Right ventricle myocardium superior (tissue), 1 donor: ENCODE measurements at places on chromosomes 16 and 17. TPM values are rescaled to one million over a fixed set of nuclear protein-coding genes. Genes with fewer than 3 reads are reported as not detected.

The ZNF597 gene
- total RNA-seq: 1.5 TPM

The NACA2 gene
- total RNA-seq: not detected

The TOM1L2 gene
- 253 TPM for total RNA-seq

The ENPP7 gene
- total RNA-seq: not detected

The CDRT15L2 gene
- total RNA-seq: not detected

The ABCA6 gene
- total RNA-seq: 29.7 TPM

The RILP gene
- total RNA-seq: 74.6 TPM

The FOXL1 gene
- 0.75 TPM for total RNA-seq

The CTF1 gene
- 6.5 TPM for total RNA-seq

The KCNAB3 gene
- total RNA-seq: 0.38 TPM

The KCNG4 gene
- total RNA-seq: not detected

The TLCD2 gene
- total RNA-seq: 2.0 TPM

The HGS gene
- 34.5 TPM for total RNA-seq

The FKBP10 gene
- 10.6 TPM for total RNA-seq

The ADAM11 gene
- 18.5 TPM for total RNA-seq

The SMPD3 gene
- 0.13 TPM for total RNA-seq

The FOXN1 gene
- total RNA-seq: not detected

The STARD3 gene
- 13.9 TPM for total RNA-seq
